ENCODE measurements at places on chromosomes 2 and 18.

GRCh38 chr18:80132180-80132812, 23.2 kb downstream of the ADNP2 start:
- no peak for DNase-seq

DNA sequence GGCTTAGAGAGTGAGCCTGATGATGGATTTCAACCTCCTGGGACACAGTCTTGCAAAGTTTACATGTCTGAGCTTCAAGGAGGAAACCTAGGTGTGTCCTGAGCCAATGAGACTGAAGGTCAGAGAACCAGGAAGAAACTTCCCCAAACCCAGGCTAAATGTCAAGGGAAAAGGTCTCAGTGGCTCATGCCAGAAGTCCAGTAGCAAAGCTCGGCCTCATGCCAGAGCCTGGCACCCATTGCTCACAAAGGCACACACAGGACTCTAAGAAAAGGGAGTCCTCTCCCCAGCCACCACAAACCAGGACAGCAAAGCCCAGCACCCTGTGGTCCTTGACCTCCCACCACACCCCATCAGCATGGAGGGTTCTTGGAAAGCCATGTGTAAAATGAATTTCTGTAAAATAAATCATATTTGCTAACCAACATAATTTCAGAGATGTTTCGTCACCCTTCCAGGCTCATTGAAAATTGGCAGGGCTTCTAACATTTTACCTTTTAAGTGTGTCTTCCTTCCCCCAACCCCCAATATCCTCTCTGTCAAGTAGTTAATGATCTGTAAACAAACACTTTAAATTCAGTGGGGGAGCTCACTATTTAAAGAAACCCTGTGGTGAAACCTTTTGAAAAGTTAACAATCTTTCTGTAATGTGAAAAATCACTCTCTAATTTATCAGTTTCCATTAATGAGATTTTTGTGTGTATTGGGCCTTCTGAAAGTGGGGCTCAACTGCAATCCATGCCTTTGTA, 77.1 kb downstream of the BCL11A start:
- DNase-seq: no peak

DNA sequence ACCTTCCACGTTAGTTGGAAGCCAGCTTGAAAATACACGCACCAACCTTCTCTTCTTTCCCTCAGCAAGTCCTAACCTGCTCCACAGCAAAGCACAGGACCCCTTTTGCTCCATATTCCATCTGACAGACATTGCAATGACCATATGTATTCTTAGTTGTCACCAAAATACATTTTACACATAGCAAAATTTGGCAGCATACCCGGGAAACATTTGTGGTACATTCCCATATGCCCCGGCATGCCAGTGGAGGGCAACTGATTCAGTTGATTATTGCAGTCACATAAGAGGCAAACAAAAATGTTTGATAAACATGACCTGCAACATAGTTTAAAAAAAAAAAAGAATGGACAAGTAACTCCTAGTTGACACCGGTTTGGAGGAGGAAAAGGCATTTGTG, 202.1 kb upstream of the UBE2E3 start:
- DNase-seq: no peak

DNA sequence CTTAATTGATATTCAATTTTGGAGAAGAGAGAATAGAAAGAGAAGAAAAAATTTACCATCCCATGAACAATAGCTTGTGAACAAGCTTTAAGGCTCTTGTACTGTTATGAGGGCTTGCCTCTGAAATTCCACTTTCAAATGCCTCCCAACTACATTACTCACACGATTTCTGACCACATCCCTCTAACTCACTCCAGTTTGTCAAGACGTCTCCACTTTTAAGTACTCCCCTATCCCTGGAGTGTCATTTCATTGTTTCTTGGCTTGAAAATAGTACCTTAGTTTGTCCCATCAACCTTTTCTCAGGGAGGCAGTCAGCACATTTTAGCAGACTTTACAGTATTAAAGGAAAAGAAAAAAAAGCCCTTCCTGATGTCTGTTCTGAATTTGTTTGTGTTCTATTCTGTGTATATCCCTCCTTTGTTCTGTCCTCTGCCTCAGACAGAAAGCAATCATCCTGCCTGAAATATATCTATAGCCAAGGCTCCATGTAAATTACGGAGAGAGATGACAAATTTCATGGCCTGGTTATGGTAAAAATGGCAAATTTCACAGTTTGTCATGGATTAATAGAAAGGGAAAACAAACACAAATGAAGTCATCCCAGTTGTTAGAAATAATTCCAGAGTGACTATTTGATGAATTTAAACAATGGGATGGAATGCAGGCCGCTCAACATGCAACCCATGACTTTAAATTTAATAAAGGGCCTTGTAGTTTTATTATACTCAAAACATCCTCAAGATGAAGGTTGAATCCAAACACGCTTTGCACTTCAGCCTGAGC, 228.8 kb downstream of the ETAA1 start:
- DNase-seq: peak; percentile 83

- DNase-seq: no peak
Measured at GRCh38 chr2:127011231-127011661, 95.7 kb downstream of the BIN1 start.

DNA sequence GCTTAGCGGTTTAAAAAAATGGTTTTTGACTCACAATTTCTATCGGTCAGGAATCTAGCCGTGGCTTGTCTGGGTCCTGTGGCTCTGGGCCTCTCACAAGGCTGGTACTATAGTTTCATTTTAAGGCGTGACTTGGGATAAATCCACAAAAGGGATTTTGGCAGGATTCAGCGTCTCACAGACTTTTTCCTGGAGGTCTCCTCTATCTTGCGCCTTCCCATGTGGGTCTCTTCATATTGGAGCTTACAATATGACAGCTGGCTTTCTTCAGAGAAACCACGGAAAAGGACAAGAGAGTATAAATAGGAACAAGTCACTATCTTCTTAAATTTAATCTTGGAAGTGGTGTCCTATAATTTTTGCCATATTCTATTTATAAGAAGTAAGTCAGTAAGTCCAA, 250.5 kb downstream of the DSC3 start:
- no peak for DNase-seq

DNA sequence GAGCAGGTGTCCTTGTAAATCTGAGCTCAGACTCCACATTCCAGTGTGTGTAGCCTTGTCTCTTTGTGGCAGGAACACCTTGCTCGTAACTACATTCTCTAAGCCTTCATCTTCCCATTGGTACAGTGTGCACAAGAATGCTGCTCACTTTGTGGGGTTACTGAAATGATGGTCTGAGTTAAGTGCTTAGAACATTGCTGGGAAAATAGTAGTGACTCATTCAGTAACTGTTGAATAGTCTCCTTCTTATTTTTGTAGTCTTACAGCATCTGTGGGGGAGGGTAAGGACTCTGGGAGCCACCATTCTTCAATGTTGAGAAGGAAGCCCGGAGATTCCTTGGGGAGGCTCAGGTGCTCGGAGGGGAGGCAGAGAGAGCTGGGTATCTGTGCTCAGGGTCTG, 236.0 kb upstream of the HDAC4 start:
- no peak for DNase-seq

- no peak for DNase-seq
Measured at GRCh38 chr2:108958002-108958401, 31.0 kb downstream of the EDAR start.

GRCh38 chr2:188466761-188467160, 175.1 kb downstream of the GULP1 start:
- DNase-seq: no peak

DNA sequence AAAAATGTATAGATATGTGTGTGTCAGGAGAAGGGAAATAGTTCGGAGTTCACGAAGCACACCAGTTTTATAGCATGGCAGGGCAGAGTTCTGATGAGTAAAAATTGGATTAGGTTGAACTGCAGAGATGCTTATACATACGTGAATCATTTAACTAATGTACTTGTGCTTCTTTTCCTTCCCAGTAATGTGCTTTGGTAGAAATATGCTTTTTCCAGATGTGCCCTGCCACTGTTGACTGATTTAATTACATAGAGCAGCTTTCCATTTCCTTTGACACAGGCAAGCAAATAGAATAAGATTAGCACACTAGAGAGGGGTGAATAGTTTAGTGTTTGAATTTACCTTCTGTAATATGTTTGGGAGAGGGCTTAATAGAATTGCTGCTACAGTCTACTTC, 28.9 kb upstream of the ARMC9 start:
- no peak for DNase-seq

DNA sequence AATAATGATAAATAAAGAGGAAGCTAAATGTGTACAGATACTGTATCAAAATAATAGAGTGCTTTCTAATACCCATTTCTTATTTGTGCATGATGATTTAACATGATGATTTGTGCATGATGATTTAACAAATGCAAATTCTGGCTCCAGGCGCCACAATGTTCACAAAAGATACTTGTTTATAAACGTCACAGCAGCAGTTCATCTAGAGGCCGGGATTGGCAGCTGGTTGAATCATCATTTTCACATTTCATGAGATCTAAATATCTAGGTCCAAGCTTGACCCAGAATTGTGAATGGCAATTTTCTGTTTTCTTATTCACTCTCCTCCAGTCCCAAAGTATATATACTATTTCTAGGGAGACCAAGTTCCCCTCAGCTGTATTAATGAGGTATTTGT, 322.0 kb downstream of the SUCLG1 start:
- no peak for DNase-seq

DNA sequence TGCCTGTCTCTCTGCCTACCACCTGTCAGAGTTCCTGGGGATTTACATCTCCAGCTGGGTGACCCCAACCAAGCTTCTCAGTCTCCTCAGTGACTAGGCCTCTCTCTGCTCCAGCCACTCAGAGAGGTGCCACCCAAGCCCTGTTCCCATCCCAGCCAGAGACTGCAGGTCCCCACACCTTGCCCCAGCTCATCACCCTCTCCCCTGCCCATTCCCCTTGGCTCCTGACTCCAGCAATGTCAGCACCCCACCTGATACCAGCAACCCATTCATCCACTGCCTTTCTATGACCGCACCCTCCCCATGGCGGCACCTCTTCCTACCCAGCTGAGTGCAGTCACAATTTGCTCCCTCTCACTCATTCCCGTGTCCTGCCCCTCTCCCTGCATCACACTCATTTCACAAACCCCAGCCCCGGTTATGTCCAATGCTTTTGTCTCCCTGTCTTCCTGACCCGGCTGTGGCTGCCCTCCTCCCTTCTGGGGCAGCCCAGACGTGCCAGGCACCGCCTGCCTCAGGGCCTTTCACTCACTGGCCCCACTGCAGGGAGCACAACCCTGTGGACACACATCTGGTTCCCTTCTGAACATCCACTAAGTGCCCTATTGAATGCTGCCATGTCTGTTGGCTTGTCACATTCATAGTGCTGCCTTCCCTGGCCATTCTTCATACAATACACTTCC, 494.8 kb upstream of the HS6ST1 start:
- DNase-seq: no peak

DNA sequence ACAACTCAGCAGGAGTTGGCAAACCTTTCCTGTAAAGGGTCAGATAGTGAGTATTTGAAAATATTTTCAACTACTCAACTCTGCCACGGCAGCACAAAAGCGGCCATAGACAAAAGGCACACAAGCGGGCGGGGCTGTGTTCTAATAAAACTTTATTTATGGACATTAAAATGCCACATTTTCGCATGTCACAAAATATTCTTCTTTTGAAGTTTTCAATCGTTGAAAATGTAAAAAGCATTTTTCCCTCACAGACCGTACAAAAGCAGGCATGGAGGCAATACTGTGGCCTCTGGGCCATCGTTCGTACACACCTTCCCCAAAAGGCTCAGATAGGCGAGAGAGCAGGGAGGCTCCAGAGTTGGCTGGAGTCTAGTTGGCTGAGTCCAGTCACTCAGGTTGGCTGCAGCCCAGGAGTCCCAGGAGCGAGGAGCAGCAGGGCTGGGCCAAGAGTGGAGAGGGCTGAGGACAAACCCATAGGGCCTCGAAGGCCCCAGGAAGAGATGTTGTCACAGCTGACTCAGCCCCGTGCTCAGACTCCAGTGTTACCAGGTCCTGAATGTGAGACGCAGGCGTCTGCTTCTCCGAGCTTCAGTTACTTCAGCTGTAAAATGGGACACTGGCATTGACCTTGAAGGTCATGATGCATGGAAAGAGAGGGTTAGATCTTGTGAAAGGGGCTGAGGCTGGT, 42.5 kb downstream of the SDC1 start:
- DNase-seq: peak; percentile 95
